ENCODE measurements at places on chromosomes 1 and 21.

GRCh38 chr1:18668750-18669404 is 38.2 kb downstream of the PAX7 start:
- DNase-seq = no peak
- H3K27ac ChIP-seq = no peak overlapping the region
- peaks cover 15% of the 10 kb centered on the region for H3K4me1 ChIP-seq

DNA sequence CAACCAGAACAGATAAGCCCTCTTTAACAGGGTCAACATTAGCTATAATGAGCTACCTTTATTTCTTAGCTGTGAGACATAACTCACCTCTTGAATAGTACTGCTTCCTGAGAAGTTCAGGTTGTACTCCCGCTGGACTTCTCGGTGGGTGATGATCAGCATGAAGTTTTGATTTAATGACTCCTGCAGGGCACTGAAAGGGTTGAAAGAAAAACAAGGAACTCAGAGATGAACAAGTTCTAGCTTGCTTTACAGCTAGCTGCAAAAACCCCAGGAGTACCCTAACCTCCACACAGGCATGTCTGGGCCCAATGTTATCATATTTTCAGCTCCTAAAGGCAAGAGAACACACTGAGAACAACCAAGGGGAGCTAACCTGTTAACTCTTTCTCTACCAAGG is 254.4 kb downstream of the FAF1 start:
- H3K4me1 ChIP-seq = peaks cover 2% of the 10 kb centered on the region
- no peaks in the 10 kb centered on the region for H3K36me3 ChIP-seq
- H3K27me3 ChIP-seq = no peaks in the 10 kb centered on the region

GRCh38 chr1:212488436-212489283 is 55.9 kb downstream of the NENF start:
- H3K4me1 ChIP-seq = no peaks in the 10 kb centered on the region
- H3K27me3 ChIP-seq = no peaks in the 10 kb centered on the region
- no peak for DNase-seq
- no peak overlapping the region for H3K27ac ChIP-seq
- no peaks in the 10 kb centered on the region for H3K36me3 ChIP-seq

DNA sequence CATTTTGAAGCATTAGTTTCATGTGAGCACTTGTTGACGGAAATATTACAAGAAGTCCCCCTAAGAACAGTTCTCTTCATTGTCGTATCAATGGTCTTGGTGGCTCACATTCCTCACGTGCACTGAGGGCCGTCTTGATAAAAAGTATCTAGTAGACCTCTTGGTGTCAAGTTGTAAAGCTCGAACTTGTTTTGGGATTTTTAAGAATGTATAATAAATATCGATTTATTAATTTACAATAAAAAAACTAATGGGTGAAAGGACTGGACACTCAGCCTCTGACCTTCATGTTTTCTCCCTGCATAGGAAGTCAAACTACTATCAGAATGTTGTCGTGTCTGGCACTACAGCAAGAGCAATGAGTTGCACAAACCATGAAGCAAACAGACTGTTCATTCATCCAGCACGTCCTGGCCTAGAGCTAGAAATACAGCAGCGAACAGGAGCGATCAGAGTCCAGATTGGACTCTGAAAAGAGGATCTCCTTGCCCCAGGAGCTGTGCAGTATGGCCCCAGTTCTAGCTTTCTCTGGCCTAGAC is 319.2 kb downstream of the SMYD3 start:
- no peak overlapping the region for H3K27ac ChIP-seq
- no peaks in the 10 kb centered on the region for H3K27me3 ChIP-seq
- no peak overlapping the region for H3K4me3 ChIP-seq
- no peak for DNase-seq
- peaks cover 45% of the 10 kb centered on the region for H3K36me3 ChIP-seq

Measured in naive thymus-derived CD8-positive, alpha-beta T cell (primary cell).